ENCODE measurements at places on chromosomes 6 and 20.
A peak's percentile ranks its signal among the peaks of the same experiment; 100 is the strongest.

DNA sequence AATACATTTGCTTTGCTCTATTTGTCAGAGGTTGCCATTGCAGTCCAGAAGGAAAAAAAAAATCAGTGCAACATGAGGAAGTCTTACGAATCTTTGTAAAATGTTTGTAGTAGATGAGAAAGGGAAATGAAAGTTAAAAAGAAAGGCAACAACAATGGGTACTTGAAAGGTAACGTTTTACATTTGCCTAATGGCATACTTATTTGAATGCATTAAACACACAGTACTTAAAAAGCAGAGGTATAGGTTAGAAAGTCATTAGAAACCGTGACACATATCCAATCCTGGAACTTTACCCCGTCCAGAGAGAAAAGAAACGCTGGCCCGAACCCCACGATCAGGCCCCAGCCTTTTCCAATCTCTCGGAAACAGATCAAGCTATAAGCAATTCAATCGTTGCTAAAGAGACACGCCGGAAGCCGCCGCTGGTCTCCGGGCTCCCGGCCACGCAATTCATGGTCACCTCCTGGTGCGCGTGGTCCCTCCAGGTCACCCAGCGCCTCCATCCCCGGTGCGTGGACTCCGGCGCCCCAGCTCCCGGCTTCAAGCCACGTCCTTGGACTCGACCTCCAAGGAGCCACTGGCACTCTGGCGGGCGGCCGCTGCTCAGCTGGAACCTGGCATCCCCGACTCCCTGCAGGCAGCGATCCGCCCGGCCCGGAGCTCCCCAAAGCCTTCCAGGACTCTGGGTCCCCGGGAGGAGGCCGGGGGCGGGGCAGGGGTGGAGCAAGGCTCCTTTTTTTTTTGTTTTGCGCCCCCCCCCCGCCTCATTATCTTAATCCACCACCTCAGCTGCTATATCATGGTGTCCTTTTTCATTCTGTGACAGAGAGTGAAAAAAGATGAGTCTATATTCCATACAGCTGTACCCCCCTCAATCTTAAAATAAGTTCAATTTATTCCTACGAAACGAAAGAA is at the start of gene SLC18B1:
Gene SLC18B1 (minus strand): TSS at position 687 of the 918 bp plus-strand sequence. CDS start 181 bp downstream, at position 506.
- no peak for DNase-seq

GRCh38 chr20:40160097-40160550 is 528.9 kb downstream of the MAFB start:
- no peak for DNase-seq

DNA sequence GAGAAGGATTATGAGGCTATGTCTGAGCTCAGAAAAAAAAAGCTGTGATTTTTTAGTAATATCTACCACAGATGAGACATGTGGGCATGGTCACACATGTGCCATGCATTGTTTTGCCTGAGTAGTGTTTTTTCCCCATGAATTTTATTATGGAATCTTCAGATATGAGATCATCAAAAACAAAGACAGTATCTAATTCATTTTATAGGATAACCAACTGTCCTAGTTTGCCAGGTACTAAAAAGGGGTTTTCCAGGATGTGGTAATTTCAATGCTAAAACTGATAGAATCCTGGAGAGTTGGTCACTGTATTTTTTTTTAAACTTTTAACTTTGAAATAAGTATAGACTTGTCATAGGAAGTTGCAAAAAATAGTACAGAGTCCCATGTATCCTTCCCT is 127.4 kb upstream of the MAP3K7 start:
- DNase-seq = peak; percentile 10

GRCh38 chr6:108002365-108003221 is 44.6 kb upstream of the SEC63 start:
- peak; percentile 23 for DNase-seq

GRCh38 chr6:148086386-148086785 is 256.3 kb upstream of the SASH1 start:
- DNase-seq = no peak

GRCh38 chr6:4059115-4059777 is 19.7 kb downstream of the FAM217A start:
- peak; percentile 87 for DNase-seq

GRCh38 chr6:20197251-20197650 is 15.0 kb downstream of the MBOAT1 start:
- no peak for DNase-seq

DNA sequence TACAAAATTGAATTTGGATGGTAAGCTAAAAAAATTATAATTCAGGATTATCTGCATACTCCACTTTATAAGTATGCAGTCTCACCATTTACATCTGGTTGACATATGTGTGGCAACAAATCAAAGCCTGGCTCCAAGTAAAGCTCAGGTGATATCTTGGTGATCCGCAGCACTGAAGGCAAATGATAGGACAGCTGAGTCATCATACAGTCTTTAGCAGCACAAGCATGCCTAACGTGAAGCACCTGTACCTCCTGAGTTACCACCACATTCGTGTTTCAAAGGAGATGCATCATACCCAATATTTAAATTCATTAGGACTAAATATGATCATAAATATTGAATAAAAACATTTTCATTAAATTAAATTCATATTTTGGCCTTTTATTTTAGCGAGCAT is 11.8 kb upstream of the STX11 start:
- no peak for DNase-seq

DNA sequence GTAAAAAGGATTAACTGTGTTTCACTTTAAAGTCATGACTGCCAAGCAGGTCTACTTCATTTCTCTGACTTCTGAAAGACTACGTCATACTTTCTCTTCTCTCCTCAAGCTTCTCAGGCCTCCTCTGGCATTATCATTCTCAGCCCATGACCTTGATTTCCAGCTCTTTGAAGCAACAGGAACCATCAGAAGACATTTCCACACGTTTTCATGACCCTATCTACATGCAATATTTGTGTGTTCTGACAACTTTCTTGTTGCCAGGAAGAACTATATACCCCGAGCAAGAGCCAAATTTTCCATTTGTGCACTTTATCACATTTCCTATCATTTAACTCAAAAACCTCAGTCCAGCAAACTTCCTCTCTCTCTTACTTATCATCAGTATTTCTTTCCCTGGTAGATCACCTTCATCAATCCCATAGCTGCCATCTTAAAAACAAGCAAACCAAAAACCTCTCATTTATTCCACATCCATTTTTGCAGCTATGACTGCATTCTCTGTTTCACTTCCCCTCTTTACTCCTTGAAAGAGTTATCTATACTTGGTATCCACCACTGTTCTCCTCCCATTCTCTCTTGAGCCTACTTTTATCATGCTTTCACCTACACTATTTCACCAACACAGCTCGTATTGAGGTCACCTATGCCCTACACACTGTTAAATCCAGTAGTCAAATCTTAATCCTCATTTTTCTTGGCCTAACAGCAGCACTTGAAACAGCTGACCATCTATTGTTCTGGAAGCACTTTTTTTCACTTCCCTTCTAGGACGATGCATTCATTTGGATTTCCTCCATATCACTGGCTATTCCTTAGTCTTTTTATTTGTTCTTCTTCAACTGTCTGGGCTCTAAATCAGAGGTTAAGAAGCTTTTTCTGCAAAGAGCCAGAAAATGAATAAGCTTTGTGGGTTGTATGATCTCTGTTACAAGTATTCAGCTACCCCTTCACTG is 47.1 kb downstream of the STX7 start:
- DNase-seq = no peak

DNA sequence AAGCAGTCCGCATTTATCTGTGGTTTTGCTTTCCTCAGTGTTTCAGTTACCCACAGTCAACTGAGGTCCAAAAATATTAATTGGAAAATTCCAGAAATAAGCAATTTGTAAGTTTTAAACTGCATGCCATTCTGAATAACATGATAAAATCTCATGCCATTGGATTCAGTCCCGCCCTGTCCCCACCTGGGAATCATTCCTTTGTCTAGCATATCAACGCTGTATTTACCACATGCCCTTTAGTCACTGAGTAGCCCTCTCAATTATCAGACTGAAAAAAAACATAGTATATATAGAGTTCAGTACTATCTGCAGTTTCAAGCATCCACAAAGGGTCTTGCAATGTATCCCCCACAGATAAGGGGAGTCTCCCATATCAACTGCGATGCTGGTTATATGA is 17.1 kb downstream of the RANBP9 start:
- DNase-seq = no peak

- no peak for DNase-seq
These were observed 55.5 kb upstream of the CCDC167 start for GRCh38 chr6:37555040-37555781.

- DNase-seq = no peak
These were observed 337.2 kb downstream of the SMOC2 start for GRCh38 chr6:168778201-168778600.

- no peak for DNase-seq
These were observed 6.9 kb downstream of the ENPP3 start for GRCh38 chr6:131643855-131644460.

DNA sequence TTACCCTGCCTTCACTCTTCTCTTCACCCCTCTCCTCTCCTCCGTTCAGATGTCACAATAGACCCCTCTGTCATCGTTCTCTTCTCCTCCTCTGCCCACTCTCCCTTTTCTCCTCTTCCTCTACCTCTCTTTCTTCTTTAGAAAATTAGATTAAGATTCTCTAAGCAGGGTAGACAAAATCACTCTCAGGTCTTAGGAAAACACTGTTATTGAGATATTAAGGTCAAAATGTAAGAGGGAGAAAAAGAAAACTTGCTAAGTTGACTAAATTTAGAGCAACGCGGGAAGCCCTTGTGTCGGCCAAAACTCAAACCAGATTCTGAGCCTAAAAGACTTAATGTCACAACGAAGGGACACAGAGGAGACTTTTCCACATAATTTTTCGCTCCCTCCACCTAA is 22.1 kb upstream of the ZNF184 start:
- DNase-seq = no peak
